ENCODE measurements at places on chromosomes 4 and X.

DNA sequence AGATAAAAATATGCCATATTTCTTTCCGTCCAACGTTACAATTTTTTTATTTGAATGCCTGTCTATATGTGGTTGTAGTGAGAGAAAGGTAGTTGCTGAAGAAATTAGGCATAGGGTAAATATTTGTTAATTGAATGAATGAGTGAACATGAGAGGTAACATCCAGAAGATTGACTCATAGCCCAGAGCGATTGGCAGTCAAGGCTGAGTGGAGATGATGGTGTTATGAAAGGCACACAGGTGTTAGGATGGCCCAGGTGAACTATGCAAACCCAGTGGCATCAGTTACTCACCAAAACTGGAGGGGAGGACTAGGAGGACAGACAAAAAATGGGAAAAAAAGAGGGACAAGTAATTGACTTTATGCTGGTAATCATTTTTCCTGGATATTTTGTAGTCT, 31.7 kb upstream of the SPRY1 start:
- DNase-seq, result no peak

DNA sequence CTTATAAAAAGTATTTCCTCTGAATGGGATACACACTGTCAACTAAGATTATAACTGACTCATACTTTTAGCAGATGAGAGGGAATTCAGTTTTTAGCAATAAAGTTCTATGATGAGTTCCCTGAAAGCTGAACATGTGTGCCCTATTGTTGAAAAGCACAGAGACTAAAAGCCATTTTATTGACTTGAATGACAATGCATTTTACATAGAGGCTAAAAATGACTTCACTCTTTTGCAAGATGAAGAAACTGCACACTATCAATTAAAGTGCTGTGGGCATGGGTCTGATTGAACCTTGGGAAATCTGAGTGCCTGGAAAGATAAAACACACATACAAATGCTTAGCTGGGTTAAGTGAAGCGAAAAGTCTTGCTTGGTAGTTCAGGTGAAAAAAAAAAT, 633.4 kb downstream of the PDHA2 start:
- no peak for DNase-seq

DNA sequence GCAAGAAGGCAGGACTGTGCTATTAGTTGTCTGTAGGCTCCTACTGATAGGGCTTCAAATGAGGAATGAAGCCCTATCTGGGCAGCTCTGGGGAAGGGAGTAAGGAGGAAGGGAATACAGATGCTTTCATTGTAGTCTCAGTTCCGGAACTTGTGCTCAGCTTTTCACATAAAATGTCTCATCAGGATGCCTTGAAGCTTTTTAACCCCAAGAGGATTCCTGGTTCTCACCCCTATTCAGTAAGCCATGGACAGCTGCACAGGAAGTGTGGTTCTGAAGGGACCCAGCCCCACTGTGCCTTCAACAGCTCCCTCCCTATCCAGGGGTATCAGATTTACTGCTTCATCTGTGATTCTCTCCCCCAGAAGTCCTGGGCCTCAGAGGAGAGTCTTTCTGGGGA, 5.0 kb downstream of the ARMCX5 start:
- DNase-seq, result no peak

DNA sequence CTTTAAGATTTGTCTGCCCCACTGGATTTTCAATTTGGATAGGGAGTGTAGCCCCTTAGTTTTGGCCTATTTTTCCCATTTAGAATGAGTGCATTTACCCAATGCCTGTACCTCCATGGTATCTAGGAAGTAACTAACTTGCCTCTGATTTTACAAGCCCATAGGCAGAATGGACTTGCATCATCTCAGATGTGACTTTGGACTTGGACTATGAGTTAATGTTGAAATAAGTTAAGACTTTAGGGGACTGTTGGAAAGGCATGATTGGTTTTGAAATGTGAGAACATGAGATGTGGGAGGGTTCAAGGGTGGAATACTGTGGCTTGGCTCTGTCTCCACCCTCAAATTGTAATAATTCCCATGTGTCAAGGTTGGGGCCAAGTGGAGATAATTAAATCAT, 2480.2 kb downstream of the PCDH7 start:
- DNase-seq, result no peak

DNA sequence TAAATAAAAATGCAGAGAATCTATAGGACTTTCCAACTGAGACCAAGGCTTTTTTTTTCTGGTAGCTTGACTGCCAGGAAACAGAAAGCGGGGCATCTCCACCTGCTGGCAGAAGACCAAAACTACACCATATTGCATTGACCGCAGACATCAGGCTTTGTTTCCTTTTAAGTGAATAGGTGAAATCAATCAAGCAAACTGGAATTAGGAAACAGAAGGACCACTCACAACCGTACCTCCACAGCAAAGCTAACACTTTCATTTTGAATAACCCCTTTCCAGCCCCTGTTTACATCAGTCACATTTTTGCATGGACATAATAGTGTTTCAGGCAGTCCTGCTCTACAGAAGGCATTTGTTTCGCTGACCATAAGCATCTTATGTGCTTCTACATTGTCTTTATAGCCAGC, 218.2 kb downstream of the IDS start:
- DNase-seq, result no peak

- DNase-seq, result no peak
These were observed 132.6 kb downstream of the TBL1X start for GRCh38 chrX:9597361-9598035.

GRCh38 chrX:141158084-141158483, 18.8 kb downstream of the LDOC1 start:
- no peak for DNase-seq

DNA sequence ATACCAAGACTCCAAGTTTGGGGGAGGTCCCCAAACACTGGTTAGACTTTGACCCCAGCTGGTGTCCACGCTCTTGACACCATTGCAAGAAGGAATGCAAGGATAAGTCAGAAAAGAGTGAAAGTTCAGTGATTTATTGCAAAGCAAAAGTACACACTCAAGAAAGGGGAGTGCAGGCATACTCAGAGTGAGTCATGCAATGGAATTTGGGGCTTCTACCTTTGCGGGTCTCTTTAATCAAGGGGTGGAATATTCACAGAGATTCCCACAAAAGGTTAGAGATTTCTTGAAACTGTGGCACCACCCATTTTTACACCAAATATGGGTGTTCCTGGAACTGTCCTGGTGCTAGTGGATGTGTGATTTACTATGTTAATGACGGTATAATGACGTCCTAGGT, 5.2 kb upstream of the SMIM10L2A start:
- DNase-seq, result no peak

DNA sequence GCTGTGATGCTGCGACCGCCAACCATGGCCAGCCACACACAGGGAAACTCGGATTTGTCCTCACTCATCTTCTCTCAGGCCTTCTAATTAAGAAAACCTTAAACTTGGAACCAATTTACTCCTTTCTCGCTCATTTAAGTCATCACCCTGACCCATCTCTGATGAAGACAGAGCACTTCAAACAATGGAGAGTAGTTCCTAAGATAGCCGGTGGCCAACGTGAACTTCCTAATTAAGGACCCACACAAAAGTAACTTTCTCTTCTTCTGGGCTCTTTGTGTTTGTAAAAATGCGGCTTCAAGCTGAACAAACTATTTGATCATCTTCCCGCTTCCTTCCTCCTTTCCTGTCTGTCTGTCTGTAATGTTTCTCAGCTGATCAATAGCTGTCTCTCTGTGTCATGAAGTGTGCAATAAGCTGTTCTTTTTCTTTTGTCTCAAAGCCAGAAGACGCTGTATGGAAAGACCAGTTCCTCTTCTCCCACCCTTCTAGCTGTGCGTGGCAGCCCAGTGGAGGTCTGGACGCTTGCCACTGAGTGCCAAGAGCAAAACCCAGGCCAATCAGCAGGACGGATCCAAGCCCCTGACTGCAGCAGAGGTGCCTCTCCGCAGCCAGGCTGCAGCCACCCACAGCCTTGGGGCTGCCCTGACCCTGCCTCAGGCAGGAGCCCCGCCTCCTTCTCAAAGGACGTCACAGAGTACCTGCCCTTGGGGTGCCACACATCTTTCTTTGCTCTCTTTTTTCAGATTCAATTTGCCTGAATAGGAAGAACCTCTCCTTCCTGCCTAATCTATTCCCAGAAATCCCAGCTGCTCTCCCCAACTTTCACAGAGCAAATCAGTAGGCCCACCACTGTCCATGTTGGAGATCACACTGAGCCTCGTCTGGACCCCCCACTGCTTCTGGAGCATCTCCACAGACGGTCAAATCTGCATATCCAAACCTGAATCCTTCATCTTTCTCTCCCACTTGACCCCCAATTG, 59.3 kb downstream of the MAML3 start:
- DNase-seq, result peak; percentile 72

- no peak for DNase-seq
These were observed at the start of gene XPNPEP2 for GRCh38 chrX:129738466-129739308. XPNPEP2 (plus strand) TSS chrX:129738979; CDS start chrX:129739214, 235 bp downstream.

DNA sequence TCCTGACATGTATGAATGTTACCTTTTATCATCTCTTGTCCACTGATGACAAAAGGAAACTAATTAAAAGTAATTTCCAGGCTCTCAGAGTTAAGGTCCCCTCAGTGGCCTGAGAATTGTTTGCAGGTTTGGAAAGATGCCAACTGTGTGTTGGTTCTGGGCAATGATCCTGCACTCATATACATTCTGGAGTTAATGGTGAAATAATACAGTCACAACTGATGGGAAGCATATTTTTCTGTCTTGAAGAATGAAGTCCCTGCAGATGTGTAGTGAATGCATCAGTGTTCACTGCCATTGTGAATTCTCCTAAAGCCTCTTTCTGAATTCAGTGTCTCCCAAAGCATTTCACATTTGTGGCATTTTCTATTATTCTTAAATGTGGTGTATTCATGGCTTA, 238.1 kb upstream of the PPP1R2C start:
- DNase-seq, result no peak

- no peak for DNase-seq
These were observed 164.8 kb upstream of the VEGFC start for GRCh38 chr4:176957353-176958118.

GRCh38 chrX:3697220-3697684, 16.2 kb downstream of the PRKX start:
- DNase-seq, result no peak

DNA sequence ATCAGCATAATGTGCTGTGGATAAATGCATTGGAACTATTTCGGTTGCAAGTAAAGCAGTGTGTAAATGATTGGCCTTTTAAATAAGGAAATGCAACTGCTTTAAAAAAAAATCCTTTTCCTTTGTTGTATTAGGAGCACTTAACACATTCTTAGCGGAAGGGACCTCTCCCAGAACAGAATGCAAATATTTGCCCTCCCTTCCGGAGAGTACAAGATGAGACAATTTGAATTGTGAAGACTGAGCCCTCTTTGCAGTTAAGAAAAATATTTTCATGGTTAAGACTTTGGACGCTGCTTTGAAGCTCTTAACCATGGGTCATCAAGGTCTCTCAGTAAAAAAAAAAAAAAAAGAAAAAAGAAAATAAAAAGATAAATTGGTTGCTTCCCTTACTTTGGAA, 9.5 kb upstream of the NOX1 start:
- DNase-seq, result no peak

DNA sequence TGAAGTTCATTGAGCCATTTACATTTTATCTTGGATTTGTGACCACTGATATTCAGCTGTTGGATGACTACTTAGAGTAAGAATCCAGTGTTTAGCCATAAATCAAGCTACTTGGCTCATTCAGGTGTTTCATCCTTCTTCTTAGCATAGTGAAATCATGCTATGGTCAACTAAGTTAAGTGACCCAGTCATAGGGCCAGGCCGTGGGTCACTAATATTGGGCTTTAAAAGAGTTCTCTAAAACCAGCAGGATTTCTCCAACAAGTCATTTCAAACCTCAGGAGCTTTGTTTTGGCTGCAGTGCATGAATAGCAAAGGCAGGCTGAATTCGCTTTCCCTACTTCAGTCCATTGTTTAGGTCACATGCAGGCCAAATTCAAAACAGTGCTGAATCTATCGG, 181.0 kb downstream of the MAML3 start:
- DNase-seq, result no peak

- no peak for DNase-seq
These were observed 21.3 kb downstream of the SHROOM2 start for GRCh38 chrX:9807355-9808182.

GRCh38 chrX:129123795-129124194, 399.5 kb downstream of the SMARCA1 start:
- DNase-seq, result no peak

GRCh38 chr4:80215449-80216052, 18.2 kb downstream of the PRDM8 start:
- no peak for DNase-seq

DNA sequence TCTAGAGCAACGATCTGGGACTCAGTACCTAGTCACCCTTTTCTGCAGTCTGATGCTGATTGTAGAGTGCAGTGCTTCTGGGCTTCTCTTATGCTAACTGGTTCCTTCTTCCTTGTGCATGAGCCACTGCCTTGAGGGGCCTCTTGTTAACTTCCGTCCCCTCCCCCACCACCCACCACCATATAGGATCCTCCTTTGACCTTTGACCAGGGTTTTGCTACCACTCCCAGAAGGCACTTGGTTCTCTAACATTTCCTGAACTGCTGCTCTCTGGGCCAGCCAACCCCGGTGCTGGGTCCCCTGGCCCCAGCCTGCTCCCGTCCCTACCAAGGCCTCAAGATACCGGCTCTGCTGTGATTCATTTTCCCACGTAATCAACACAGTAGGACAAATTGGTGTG, 104.6 kb upstream of the KLF3 start:
- DNase-seq, result no peak

DNA sequence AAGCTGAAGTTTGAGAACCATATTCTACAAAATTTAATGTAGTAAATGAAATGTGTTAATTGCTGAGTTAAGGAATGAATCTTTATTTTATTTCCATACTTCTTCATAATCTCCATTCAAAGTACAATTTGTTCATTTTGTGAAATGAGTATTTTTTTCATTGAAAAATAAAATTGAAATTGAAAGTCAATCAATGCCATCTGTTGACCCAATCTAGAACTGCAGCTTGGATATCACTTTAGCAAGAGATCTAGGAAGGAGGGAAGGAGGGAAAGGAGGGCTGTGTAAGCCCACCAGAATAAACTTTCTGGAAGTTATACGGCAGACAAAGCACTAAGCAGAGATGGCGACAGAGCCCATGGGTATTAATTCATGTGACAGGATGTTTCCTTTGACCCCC, 128.4 kb downstream of the ZMAT1 start:
- no peak for DNase-seq

DNA sequence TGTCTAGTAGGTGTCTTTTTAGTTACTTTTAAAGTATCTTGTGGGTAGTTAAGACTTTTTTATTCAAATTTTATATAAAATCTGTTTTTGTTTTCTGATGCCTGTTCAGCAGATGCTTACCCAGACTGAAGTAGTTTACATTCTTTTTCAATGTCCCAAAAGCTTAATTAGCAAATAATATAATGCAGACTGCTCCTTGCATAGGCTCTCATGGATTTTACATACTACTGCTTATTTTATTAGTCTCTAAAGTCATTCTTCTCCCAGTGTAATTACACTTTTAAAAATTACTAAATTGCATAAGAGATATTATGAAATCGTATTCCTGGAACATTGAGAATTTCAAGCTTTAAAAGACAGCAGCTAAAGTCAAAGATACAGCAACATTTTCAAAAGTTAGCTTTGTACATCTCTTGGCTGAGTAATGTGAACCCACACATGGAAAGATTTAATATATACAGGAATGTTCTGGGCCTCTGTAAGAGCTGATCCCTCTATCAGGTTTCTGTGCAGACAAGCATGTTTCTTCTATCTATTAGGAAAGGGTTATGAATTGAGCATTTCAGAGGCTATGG, 148.4 kb upstream of the SPRY1 start:
- DNase-seq, result no peak
